ENCODE measurements at places on chromosomes 2 and 18.

GRCh38 chr2:186848873-186849578 is at the start of gene ZSWIM2:
TSS of gene ZSWIM2 (minus strand) at chr2:186849170. CDS start at chr2:186849130, 40 bp downstream.
- no peak for DNase-seq

GRCh38 chr2:16665748-16666448 is at the start of gene CYRIA:
TSS of gene CYRIA (minus strand) at chr2:16665834. CDS start at chr2:16588119, 77,715 bp downstream.
- DNase-seq: peak; percentile 29

GRCh38 chr2:32068-32467 is 14.2 kb downstream of the FAM110C start:
- DNase-seq: no peak

DNA sequence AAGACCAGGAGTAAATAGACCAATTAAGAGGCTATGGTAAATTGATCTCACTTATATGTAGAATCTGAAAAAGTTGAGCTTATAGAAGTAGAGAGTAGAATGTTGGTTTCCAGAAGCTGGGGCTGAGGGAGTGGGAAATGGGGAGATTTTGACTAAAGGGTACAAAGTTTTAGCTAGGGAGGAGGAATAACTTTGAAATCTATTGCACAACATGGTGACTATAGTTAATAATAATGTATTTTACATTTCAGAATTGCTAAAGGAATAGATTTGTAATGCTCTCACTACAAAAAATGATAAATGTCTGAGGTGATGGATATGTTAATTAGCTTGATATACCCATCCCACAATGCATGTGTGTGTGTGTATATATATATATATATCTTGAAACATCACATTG is 82.1 kb downstream of the UBR3 start:
- DNase-seq: no peak

- DNase-seq: no peak
Observed at GRCh38 chr18:35581898-35582641, 530 bp downstream of the GALNT1 start.

DNA sequence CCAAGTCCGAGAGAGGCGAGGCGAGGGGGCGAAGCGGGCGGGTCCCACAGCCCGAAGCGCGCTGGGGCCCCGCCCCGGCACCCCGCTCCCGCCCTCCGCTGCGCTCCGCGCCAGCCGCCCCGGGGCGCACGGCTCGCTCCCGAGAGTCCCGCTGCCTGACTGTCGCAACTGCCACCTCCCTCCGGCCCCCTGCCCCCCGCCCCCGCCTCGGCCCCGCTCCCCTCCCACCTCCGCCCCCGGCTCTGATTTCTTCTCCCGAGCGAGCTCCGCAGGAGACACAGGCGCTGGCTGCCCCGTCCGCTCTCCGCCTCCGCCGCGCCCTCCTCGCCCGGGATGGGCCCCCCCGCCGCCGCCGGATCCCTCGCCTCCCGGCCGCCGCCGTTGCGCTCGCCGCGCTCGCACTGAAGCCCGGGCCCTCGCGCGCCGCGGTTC is at the start of gene WNT6:
Gene WNT6, plus strand, starts transcription at position 250 of the 432 bp plus-strand sequence. CDS start 233 bp downstream, outside the sequence.
- DNase-seq: no peak

DNA sequence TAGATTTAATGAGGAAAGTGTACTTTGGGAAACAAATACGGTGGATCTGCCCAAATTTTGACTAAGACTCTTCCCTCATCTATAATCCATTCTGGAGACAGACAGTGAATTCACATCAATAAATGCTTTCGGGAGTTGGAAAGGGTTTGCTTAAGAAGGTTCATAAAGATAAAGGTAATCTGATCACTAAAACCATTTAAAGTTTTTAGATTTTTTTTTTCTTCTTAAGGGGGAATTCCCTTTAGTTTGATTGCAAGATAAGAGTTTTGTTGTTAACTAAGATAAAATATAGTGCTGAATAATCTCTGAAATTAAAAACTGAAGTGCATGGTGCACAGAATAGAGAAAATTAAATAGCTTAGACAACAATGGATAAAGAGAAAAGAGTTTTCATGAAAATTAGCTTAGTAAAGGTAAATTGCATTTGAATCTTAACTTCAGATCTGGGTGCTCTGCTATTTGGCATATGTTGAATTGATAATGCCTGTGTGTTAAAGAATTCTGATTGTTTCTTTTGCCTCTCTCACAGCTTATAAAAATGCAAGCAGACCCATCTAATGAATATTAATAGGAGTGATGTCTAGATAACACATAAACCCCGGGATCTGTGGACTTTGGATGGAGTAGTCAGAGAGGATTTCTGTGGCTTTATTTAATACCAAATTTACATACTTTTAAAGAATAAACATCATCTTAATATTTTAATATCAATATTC is 100.8 kb downstream of the MEIS1 start:
- no peak for DNase-seq

DNA sequence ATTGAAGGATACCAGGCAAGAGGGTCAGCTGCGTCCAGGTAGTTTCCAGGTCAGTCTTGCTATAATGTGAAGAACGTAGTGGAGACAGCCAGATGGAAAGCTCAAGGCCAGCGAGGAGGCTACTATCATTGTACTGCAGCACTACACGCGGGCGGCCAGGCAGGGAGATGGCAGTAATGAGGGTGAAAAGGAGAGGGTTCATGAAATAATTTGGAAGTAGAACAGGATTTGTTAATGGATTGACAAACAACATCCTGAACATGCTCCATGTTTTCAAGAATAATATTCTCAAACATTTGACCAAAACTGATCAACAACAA is 17.1 kb downstream of the SPIRE1 start:
- no peak for DNase-seq

- no peak for DNase-seq
Observed at GRCh38 chr18:59730896-59731295, 33.7 kb upstream of the CCBE1 start.

DNA sequence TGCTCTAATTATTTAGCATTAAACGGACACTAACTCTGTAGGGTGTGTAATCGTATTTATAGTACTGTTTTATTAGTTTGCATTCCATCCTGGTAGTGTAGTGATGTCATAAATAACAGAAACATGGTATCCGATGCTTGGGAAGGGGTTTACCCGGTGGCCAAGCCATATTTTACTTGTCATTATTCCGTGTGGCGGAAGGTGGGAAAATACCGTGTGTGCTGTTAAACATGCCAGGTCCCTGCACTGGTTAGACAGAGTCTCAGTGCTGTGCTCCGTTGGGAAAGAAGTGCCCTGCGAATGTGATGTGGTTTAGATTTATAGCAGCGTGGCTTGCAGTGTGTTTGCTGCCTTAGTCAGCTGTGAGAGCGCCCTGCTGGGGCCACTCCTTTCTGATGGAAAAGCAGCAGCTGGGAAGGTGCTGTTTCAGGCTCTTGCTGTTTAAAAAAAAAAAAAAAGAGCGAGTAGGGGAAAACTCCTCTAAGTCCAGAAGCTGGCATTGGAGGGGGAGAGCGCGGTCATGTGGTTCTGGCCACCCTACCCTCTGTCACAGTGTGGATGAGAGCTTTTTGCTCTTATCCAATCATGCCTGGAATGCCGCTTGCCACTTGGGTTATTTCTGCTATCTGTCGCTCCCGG is 211.0 kb downstream of the NEDD4L start:
- no peak for DNase-seq

DNA sequence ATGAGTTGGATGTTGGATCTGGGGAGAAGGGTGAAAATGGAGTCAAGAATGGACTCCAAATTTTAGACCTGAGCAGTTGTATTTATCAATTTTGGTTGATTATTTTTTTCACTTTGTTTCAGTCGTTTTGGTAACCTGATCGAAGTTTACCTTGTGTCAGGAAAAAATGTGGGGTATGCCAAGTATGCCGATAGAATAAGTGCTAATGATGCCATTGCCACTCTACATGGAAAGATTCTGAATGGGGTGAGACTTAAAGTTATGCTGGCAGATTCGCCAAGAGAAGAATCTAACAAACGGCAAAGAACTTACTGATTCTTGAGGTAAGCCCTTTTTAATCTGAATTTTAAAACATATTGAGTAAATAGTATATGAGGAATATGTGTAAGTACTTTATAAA is 13.6 kb downstream of the RBM45 start:
- DNase-seq: no peak

GRCh38 chr2:217370391-217370790 is 510.5 kb upstream of the TNP1 start:
- no peak for DNase-seq
